Endothelial cell (in vitro differentiated cells): ENCODE measurements at places on chromosomes 11 and 22.

DNA sequence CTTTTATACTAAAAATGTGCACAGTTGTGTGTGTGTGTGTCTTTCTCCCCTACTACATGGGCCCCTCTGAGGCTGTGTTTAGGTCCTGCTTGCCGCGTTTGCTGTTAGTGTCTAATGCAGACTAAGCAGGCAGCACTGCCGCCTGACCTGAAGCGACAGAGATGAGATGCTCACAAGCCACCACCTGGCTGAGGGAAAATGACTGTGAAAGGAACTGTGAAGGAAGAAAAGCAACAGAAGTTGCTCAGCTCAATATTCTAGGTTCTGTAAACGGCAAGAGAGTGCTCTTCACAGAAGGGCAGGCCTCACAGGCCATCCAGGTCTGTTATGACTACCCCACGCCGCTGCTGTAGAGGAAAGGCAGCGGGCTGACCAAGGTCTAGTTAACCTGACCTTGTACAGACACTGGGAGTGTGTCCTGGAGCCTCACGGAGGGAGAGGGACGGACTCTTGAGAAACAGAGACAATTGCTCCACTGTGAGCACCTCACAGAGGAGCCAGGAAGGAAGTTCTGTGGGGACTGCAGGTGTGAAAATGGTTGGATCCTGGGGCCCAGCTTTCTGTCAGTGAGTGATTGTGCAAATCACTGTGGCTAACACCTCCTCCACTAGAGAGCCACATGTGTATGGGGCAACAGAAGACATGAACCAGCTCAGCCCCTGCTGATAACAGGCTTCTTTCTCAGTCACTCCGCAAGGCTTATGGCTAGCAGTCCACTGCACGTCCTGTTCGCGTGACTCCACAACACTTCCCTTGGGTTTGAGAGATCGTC is 31.3 kb upstream of the YPEL1 start:
- no peak for DNase-seq
- peaks cover 4% of the 10 kb centered on the region for H3K27me3 ChIP-seq
- no peak overlapping the region for H3K4me3 ChIP-seq
- peaks cover 17% of the 10 kb centered on the region for H3K4me1 ChIP-seq
- peaks cover 41% of the 10 kb centered on the region for H3K36me3 ChIP-seq
- peak overlapping the region; percentile 64 for H3K27ac ChIP-seq

- peaks cover 13% of the 10 kb centered on the region for H3K4me1 ChIP-seq
- peak; percentile 65 for DNase-seq
- peaks cover 39% of the 10 kb centered on the region for H3K36me3 ChIP-seq
- H3K27me3 ChIP-seq, result peaks cover 4% of the 10 kb centered on the region
- H3K27ac ChIP-seq, result no peak overlapping the region
These were observed 14.0 kb upstream of the RELT start for GRCh38 chr11:73361953-73362776.

GRCh38 chr22:28474330-28474729 is 205.3 kb downstream of the TTC28 start:
- H3K4me1 ChIP-seq, result no peaks in the 10 kb centered on the region
- H3K27ac ChIP-seq, result no peak overlapping the region
- H3K4me3 ChIP-seq, result no peak overlapping the region

GRCh38 chr22:49427341-49427740 is 400.3 kb downstream of the BRD1 start:
- no peaks in the 10 kb centered on the region for H3K36me3 ChIP-seq
- no peaks in the 10 kb centered on the region for H3K4me1 ChIP-seq
- no peak overlapping the region for H3K27ac ChIP-seq
- H3K27me3 ChIP-seq, result peaks cover 3% of the 10 kb centered on the region
- H3K4me3 ChIP-seq, result no peak overlapping the region

DNA sequence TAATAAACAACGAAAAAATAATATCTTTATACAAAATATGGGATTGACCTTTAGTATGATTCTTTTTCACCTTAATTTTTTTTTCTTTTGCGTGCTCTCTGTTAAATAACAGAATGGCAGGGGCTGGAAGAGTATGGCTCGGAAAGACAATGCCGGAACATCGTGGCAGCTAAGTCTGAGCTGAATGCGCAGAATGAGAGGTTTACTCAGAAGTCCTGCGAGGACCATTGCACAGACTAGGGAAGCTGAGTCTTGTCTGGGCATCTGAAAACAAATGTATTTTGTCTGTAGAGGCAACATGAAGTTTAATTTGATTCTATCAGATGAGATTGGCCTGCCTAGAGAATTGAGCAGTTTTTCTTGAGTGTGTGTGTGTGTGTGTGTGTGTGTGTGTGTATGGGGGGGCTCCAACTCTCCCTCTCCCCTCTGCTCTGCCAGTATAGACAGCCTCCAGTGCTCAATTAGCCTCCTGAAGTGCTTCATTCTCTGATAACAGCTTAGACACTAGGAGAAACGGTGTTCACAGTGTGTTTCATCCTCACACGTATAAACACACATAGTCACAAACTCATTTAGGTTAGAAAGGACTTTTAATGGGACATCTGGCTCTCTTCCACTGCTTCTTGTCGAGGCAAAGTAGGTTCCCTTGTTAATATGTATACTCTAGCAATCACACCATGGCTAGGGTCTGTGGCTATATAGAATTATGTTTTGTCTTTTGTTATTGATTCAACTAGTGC is 244.3 kb upstream of the SORL1-AS1 start:
- no peak overlapping the region for H3K27ac ChIP-seq
- H3K36me3 ChIP-seq, result no peaks in the 10 kb centered on the region
- peaks cover 6% of the 10 kb centered on the region for H3K4me1 ChIP-seq
- no peak for DNase-seq
- no peak overlapping the region for H3K4me3 ChIP-seq

- H3K4me1 ChIP-seq, result peaks cover 13% of the 10 kb centered on the region
- H3K36me3 ChIP-seq, result peaks cover 26% of the 10 kb centered on the region
- no peak for DNase-seq
- no peak overlapping the region for H3K27ac ChIP-seq
These were observed 27.9 kb downstream of the SBF1 start for GRCh38 chr22:50446708-50447575.

- peaks cover 26% of the 10 kb centered on the region for H3K36me3 ChIP-seq
- no peaks in the 10 kb centered on the region for H3K4me1 ChIP-seq
- no peak overlapping the region for H3K4me3 ChIP-seq
- no peak overlapping the region for H3K27ac ChIP-seq
- DNase-seq, result no peak
These were observed 35.3 kb upstream of the TTLL12 start for GRCh38 chr22:43222262-43222661.

- H3K36me3 ChIP-seq, result peaks cover 13% of the 10 kb centered on the region
- H3K4me1 ChIP-seq, result no peaks in the 10 kb centered on the region
- no peak overlapping the region for H3K27ac ChIP-seq
These were observed 11.7 kb upstream of the RBMXL2 start for GRCh38 chr11:7077101-7077500.

DNA sequence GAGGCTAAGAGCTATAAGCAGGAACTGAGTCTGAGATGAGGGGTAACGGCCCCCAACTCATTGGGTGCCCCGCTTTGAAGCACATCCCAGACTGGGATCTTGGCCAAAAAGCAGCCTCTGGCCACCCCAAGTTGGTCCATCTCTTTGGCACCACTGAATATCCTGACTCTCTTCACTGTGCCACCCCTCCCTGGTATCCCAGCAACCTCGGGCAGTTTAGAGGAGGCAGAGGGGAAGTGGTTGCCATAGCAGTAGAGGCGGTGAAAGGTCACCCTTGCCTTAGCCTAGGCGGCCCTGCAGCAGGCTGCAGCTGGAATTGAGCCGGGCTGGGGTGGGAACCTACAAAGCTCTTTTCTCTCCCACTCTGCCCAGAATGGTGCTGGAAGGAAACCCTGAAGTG is 1.1 kb downstream of the PELI3 start:
- peak overlapping the region; percentile 93 for H3K4me3 ChIP-seq
- H3K4me1 ChIP-seq, result peaks cover 9% of the 10 kb centered on the region
- DNase-seq, result no peak
- H3K36me3 ChIP-seq, result no peaks in the 10 kb centered on the region
- no peak overlapping the region for H3K27ac ChIP-seq

- H3K27me3 ChIP-seq, result no peaks in the 10 kb centered on the region
- H3K27ac ChIP-seq, result no peak overlapping the region
- H3K36me3 ChIP-seq, result no peaks in the 10 kb centered on the region
- no peak for DNase-seq
These were observed 91.4 kb upstream of the CTSC start for GRCh38 chr11:88428959-88429358.

DNA sequence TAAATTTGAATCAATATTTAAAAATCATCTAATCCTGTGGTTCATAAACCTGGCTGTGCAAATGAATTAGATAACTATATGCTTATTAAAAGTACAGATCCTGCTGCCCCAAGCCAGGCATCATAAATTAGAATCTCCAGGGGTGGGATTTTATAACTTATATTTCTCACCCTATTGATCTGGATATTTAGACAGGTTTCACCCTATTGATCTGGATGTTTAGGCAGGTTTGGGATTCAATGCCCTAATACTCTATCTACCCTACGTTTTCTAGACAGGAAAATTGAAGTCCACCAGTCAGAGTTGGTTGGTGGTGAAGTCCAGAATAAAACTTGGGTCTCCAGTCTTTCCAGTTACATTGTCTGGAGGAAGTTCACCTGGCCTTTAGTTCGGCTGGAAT is 2.6 kb downstream of the OR8B8 start:
- H3K4me3 ChIP-seq, result no peak overlapping the region
- no peak overlapping the region for H3K27ac ChIP-seq
- no peak for DNase-seq
- H3K36me3 ChIP-seq, result no peaks in the 10 kb centered on the region
- peaks cover 2% of the 10 kb centered on the region for H3K27me3 ChIP-seq

GRCh38 chr11:79488286-79488685 is 47.5 kb upstream of the TENM4 start:
- peaks cover 3% of the 10 kb centered on the region for H3K27me3 ChIP-seq
- no peaks in the 10 kb centered on the region for H3K36me3 ChIP-seq
- no peaks in the 10 kb centered on the region for H3K4me1 ChIP-seq
